ENCODE measurements at places on chromosomes 5 and 9.

- DNase-seq: no peak
Observed at GRCh38 chr5:120055858-120056257, 408.2 kb upstream of the PRR16 start.

GRCh38 chr5:76638479-76638878 lies 15.3 kb upstream of the F2RL2 start:
- DNase-seq: no peak

- DNase-seq: no peak
Observed at GRCh38 chr5:131913603-131914002, 31.9 kb downstream of the MEIKIN start.

GRCh38 chr9:70902171-70902570 lies 219.2 kb downstream of the TRPM3 start:
- DNase-seq: no peak
